Cerebellar nuclear complex (tissue), 1 donor: ENCODE measurements at places on chromosomes 2 and 18.

GRCh38 chr18:48051945-48052840, 121.7 kb upstream of the SMAD2 start:
- no peak for DNase-seq

DNA sequence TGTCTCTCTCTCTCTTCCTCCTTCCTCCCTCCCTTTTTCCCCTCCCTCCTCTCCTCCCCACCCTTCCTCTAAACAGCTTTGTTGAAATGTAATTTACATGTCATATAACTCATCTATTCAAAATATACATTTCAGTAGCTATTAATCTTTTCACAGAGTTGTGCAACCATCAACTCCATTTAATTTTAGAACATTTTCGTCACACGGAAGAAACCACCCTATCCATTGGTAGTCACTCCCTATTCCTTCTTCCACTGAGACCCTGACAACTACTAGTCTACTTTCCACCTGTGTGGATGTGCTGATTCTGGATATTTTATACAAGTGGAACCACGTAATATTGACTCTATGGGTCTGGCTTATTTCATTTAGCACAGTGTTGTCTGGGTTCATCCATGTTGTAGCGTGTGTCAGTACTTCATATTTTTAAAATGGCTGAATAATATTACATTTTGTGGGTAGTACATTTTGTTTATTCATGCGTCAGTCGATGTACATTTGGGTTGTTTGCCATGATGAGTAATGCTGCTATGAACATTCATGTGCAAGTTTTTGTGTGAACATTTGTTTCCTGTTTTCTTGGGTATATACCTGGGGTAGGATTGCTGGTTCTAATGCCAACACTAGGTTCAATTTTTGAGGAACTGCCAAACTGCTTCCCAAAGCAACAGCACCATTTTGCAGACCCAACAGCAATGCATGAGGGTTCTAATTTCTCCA, 100.1 kb upstream of the GCFC2 start:
- no peak for DNase-seq

GRCh38 chr2:99881901-99882591, 260.3 kb downstream of the AFF3 start:
- no peak for DNase-seq

GRCh38 chr2:238027058-238027457, 33.7 kb upstream of the SCLY start:
- DNase-seq, result no peak

- no peak for DNase-seq
Measured at GRCh38 chr18:46771141-46771540, 14.3 kb upstream of the ST8SIA5 start.

DNA sequence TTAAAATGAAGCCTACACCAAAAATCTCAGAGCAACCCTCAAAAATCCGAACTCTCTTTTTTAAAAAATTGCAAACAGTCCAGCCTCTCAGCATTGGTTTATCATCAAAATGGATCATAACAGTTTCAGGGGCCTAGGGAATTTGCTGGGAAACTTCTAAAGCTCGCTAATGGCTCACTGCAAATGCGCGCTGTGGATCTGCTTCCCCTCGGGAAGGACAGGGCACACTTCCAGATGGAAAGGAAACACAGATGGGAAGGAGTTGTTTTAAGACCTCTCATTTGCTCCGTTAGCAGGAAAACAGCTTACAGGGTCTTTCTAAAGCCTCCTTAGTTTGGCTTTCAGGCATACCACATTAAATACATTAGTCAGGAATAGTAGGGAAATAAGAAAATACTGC, 27.2 kb downstream of the FECH start:
- DNase-seq, result no peak
